ENCODE measurements at places on chromosomes 3 and 15. TPM values are rescaled to one million over a fixed set of nuclear protein-coding genes. Genes with fewer than 3 reads are reported as not detected.

Gene PRKCI
- 68.0 TPM for total RNA-seq

Gene TUSC7
- total RNA-seq = not detected

Gene CILP
- total RNA-seq = 9.2 TPM

Gene LRRC31
- not detected for total RNA-seq

Gene RNF13
- 130 TPM for total RNA-seq

Gene ARGFX
- not detected for total RNA-seq

Gene EXD1
- not detected for total RNA-seq

Gene SEMA7A
- total RNA-seq = 14.7 TPM

Gene GRAMD2A
- total RNA-seq = 0.66 TPM

Gene TTC21A
- total RNA-seq = 9.6 TPM

Gene CIP2A
- total RNA-seq = 18.5 TPM

Gene LOXL1
- 65.1 TPM for total RNA-seq

Gene WNT5A
- total RNA-seq = 39.0 TPM

Gene CCDC39
- 0.66 TPM for total RNA-seq

Gene SCN5A
- 3.0 TPM for total RNA-seq

Gene BDH1
- 23.8 TPM for total RNA-seq

Gene MASP1
- 5.6 TPM for total RNA-seq

Gene ERICH6
- total RNA-seq = not detected

Gene APOD
- 23.9 TPM for total RNA-seq

Gene DENND4A
- 82.0 TPM for total RNA-seq

Gene GASK1A
- 24.4 TPM for total RNA-seq

Gene CASR
- 0.05 TPM for total RNA-seq

Gene RARRES1
- total RNA-seq = 11.8 TPM

Gene ZMYND10
- total RNA-seq = 5.7 TPM

Gene MESP2
- total RNA-seq = 2.8 TPM

Gene DUOXA2
- not detected for total RNA-seq

Gene PTPN9
- total RNA-seq = 29.2 TPM

Gene ATP11B
- 110 TPM for total RNA-seq

Gene SIAH2
- total RNA-seq = 23.7 TPM

Gene IP6K1
- total RNA-seq = 68.8 TPM

Gene CCR3
- not detected for total RNA-seq

Gene PPARG
- total RNA-seq = 5.5 TPM

Gene ANKRD63
- not detected for total RNA-seq

Gene KCNMB2
- 7.8 TPM for total RNA-seq

Gene LRRN1
- 61.6 TPM for total RNA-seq

Gene CKMT1A
- total RNA-seq = 2.6 TPM

Gene SYNM
- 32.7 TPM for total RNA-seq

Gene EBLN2
- 15.2 TPM for total RNA-seq

Gene COL6A5
- 0.16 TPM for total RNA-seq

Gene EIF4A2
- 901 TPM for total RNA-seq

Gene MORC1
- total RNA-seq = not detected

Gene MOBP
- not detected for total RNA-seq

Gene STRC
- 5.1 TPM for total RNA-seq

Gene NR1I2
- total RNA-seq = 0.38 TPM

Gene SH2D7
- total RNA-seq = not detected

Gene GCNT3
- 0.99 TPM for total RNA-seq

Gene IP6K2
- total RNA-seq = 111 TPM

Gene GHSR
- total RNA-seq = not detected

Measured in camera-type eye (tissue), 1 donor.